ENCODE measurements at places on chromosomes 16 and 17. TPM values are rescaled to one million over a fixed set of nuclear protein-coding genes. Genes with fewer than 3 reads are reported as not detected.
A peak's percentile ranks its signal among the peaks of the same experiment; 100 is the strongest.

- DNase-seq: no peak
These were observed 21.9 kb downstream of the ST3GAL2 start for GRCh38 chr16:70416748-70417616.

DNA sequence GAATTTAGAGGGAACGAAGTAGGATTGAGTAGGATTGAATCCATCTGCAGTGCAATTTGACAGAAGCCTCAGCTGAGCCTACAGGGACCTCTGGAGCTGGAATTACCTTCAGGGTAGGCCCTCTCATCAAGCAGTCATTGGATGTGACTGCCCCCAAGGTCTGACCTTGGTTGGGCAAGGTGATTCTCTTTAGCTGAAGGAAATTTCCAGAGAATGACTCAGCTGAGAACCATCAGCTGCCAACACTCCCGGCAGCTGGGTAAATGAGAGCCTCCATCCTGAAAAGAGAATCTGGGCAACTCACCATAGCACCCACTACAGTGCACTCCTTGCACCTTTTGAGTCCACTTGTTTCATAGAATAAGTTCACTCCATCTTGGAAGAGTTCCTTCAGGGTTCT, 113.5 kb upstream of the MED13 start:
- DNase-seq: peak; percentile 18

DNA sequence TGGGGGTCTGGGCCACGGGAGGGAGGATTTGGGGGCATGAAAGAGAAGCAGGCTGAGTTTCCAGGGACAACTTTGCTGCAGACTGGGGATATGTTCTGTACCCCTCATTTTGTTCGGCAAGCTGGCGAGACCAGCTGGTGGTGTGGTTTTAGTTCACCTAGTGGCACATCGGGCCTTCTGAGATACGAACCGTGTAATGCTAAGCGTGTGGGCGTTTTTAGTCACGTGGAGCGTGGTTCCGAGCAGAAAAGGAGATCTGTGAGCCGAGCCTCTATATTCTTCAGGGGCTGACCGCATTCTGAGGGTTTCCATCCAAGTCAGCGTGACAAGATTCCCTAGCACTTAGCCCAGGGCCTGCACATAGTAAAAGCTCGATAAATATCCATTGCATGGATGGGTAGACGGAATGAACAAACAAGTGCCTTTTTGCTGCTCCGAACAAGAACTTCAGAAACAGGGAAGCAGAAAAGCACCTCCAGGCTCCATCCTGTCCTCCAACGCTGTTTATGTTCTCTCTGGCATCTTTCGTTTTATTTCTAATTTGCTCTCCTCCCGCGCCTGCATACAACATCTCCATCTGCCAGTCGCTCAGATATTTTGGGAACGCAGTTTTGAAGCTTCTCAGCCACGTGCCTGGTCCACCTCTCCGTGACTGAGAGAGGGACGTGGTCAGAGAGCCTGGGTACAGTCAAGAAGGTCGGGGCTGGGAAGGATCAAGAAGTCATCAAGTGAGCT, 5.8 kb downstream of the SYT17 start:
- DNase-seq: no peak

DNA sequence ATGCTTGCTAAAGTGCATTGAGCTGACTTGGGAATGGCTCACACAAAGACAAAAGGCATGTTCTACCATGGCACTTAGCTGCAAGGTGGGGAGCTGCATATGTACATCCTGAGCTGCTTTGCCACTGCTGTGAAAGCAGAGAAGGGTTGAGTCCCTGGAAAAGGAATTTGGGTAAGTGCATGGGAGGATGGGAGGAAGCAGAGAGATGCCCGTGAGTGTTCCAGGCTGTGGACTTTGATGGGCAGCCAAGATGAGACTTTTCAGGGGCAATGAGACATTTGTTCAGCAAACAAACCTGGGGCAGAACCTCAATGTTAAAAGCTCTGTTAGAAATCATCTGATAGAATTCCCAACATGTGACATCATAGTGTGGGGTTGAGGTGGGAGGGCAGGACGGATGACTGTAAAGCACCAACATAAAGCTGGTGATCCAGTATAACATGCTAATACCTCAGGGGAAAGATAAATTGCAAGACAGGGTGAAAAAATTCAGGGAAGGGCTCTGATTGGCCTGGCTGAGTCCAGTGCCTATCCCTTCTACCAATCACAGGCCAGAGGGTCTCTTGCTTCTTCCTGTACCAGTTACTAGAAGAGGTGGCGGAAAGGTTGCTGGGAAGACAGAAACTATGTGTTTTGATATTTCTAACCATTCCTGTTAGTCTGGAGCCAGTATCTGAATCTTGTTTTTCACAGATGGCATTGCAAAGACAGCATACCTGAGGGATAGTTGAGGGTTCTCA, 163.2 kb downstream of the UTP18 start:
- DNase-seq: no peak

DNA sequence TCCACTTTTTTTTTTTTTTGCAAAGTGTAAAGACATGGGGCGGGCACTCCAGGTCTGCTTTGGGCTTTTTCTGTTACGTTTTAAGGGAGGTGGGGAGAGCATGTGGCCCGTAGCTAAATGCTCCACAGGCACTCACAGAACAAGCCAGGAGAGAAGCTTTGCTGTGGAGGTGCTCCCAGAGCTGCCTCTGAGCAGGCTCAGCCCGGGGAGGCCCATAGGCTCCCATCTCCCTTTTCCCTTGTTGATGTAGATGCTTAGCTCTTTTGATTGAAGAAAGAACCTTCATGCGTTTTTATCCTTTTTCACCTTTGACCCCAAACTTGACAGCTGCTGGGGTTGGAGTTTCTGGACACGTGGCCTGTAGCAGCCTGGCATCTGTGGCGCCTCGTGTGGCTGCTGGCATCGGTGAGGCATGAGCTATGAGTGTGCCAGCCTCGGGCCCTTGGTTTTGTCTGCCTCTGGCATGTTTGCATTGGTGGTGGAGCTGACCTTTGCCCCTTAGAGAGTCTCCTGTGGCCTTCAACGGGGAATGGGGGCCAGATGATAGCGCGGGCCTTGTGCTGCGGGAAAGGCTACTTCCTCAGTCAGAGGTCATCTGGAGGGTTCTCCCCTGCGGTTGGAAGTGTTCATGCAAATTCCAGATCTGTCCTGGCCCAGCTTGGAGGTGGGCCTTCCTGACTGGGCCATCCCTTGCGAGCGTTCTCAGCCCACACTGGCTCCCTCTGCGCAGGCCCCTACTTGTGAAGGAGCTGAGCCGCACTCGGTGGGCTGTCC, 20.0 kb upstream of the IL17C start:
- no peak for DNase-seq

Gene BICDL2
- not detected for total RNA-seq

Gene NQO1
- 801 TPM for total RNA-seq

Gene TBC1D3H
- total RNA-seq: not detected

Gene PRR29
- total RNA-seq: not detected

Data from HFFc6 (cell line).